ENCODE measurements at places on chromosomes 5 and 9.

DNA sequence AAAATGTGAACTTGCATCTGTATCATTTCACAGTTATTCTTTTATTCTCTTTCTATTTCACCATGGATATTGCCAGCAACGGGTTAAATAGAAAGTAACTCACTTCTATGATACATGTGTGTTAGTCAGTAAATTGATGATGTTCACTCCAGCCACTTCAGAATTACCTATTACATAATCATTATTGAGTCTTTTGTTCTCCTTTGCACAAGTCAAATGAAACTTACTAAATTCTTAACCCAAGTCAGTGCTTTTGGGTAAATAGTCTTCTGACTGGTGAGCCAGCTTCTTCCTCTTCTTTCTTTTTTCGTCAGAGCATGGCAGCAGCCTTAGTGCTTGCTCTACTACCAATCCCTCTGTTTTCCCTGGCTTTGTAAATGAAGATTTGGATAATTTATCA is 344.3 kb downstream of the RAB3C start:
- no peak for DNase-seq

GRCh38 chr9:120934281-120934680 is 7.7 kb upstream of the TRAF1 start:
- DNase-seq, result no peak

DNA sequence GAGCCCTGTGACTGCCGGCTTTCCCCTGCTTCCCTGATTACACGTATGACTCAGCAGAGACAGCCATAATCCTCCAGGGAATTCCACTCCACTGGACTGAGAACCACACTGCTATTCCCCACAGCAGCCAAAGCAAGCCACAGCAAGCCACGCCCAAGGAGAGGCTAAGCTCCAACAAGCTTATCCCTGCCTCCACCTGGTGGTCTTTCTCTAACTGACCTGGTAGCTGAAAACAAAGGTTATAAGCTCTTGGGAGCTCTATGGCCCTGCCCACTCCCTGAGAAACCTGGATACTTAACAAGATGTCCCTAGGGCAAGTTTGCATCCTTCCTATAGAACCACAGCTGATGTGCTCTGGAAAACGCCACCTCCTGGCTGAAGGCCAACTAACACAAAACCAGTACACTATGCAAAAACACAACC is 613.7 kb upstream of the CDH18 start:
- no peak for DNase-seq

GRCh38 chr5:146706321-146706972 is 172.1 kb downstream of the PPP2R2B start:
- no peak for DNase-seq

- DNase-seq, result no peak
These were observed 5.5 kb downstream of the EXOSC2 start for GRCh38 chr9:130699047-130699446.

GRCh38 chr5:14840624-14841023 is 31.0 kb downstream of the ANKH start:
- DNase-seq, result no peak

GRCh38 chr9:676780-677438 is 164.6 kb upstream of the DMRT1 start:
- no peak for DNase-seq

GRCh38 chr9:134625361-134626068 is 16.1 kb upstream of the COL5A1 start:
- DNase-seq, result no peak

DNA sequence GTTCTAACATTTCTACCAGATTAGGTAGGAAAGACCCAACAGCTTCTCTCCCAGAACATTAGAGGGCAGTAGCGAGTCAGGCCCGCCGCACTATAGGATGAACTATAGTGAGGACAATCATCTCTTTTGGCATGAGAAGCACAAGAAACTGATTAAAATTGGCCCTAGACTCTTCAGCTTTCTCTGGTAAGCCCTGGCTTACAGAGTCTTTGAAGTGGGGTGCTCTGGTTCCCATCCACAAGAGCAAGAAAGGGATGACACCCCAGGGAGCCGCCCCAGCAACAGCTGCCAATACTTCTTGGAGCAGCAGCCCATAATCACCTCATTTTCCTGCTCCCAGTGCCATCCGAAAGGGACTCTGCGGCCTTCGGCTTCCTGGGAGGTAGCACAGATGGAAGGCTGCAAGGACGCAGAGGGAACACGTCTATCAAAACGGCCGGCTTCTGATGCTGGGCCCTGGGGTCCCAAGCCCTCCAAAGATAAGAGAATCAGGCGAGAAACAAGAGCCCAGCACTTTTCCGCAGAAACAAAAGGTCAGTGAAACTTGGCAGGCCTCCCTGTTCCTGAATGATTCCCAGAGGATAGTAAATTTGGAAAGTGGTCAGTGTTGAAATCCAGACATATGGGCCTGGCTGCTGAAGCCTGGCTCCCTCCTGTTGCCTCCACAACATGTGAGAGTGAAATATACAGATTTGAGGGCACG is 69.3 kb downstream of the HSD17B3 start:
- DNase-seq, result peak; percentile 50

DNA sequence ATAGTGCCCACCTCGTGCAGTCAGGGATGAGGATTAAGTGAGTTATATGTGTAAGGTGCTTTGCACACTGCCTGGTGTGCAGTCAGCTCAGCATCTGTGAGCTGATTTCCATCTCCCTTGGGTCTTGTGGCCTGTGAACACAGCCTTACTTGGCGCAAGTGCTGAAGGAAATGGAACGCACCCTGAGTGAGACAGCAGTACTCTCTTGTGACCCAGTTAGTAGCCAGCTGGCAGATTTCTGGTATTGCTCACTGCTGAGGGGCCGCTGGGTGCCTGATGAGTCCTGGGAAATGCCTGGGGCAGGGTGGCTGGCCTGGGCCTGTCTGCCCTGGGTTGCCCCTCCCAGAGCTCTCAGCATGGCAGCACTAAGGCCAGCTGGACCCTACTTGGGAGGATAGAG is 90.9 kb upstream of the BOD1 start:
- DNase-seq, result no peak
